Retina (tissue), 1 donor: ENCODE measurements at places on chromosomes 12 and 14.

GRCh38 chr12:124184456-124184855 lies 110.4 kb upstream of the RFLNA start:
- no peak for DNase-seq

- no peak for DNase-seq
These were observed 187.3 kb downstream of the C12orf50 start for GRCh38 chr12:87841935-87842334.

- DNase-seq = no peak
These were observed 4.4 kb upstream of the CEBPE start for GRCh38 chr14:23123419-23123818.

GRCh38 chr12:77751939-77752338 lies 78.8 kb upstream of the NAV3 start:
- DNase-seq = no peak

GRCh38 chr12:5505751-5506150 lies 73.8 kb downstream of the NTF3 start:
- no peak for DNase-seq

DNA sequence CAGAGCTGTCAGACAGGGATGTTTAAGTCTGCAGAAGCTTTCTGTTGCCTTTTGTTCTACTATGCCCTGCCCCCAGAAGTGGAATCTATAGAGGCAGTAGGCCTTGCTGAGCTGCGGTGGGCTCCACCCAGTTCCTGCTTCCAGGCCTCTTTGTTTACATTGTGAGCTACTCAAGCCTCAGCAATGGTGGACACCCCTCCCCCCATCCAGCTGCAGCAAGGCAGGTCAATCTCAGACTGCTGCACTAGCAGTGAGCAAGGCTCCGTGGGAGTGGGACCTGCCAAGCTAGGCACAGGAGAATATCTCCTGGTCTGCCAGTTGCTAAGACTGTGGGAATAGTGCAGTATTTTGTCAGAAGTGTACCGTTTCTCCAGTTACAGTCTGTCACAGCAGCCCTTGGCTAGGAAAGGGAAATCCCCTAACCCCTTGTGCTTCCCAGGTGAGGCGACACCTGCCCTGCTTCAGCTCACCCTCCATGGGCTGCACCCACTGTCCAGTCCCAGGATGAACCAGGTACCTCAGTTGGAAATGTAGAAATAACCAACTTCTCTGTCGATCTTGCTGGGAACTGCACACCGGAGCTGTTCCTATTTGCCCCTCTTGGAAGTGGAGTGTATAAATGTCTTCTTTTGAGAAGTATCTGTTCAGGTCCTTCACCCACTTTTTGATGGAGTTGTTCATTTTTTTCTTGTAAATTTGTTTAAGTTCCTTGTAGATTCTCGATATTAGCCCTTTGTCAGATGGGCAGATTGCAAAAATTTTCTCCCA lies 213.5 kb upstream of the SLC38A2 start:
- DNase-seq = no peak

- no peak for DNase-seq
These were observed 10.7 kb downstream of the SLC25A47 start for GRCh38 chr14:100333827-100334226.

GRCh38 chr12:103626498-103626897 lies 39.4 kb downstream of the STAB2 start:
- peak; percentile 9 for DNase-seq

GRCh38 chr14:74763803-74764531 lies 851 bp downstream of the YLPM1 start:
- DNase-seq = peak; percentile 23
